ENCODE measurements at places on chromosomes 3 and 15.

GRCh38 chr3:186283651-186284348, 78.2 kb downstream of the DGKG start:
- peak; percentile 47 for DNase-seq

- peak; percentile 39 for DNase-seq
Observed at GRCh38 chr3:139533781-139534454, 5.6 kb downstream of the RBP1 start.

GRCh38 chr15:29129221-29129620, 140.4 kb downstream of the NSMCE3 start:
- no peak for DNase-seq

DNA sequence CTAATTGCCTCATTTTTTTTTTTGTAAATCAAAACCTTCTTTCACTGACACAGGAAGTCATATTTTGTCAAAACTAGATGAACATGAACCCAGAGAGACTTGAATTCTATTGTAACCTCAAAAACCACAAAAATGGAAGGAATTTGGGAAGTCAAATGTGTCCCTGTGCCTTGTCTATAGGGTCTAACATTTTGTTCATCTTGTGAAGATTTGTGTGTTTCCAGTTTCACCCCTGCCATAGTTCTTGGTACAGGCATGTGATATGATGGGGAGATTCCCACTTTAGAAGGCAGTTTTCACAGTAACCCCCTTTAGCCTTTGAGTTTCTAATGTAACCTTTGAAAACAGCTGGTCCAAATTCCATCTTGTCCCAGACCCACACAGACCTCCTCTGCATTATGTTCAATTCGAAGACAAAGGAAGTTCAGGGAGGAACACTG, 318.5 kb upstream of the ADAMTS9 start:
- peak; percentile 77 for DNase-seq

- no peak for DNase-seq
Observed at GRCh38 chr3:36874424-36874823, 70.4 kb downstream of the TRANK1 start.

DNA sequence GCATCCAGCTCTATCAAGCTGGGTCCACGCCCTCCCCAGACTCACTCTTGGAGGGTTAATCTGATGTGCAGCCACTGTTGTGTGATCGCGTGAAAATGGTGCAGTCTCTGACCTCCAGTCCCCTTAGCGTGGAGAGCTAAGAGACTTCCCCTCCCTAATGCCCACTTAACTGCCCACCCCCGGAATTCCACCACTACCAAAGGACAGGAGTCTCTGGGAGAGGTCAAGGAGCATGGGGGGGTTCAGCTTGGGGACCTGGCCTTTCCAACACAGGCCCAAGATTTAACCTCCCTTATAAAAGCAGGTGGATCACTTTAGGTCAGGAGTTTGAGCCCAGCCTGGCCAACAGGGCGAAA, 48.8 kb downstream of the CCDC12 start:
- DNase-seq = no peak

DNA sequence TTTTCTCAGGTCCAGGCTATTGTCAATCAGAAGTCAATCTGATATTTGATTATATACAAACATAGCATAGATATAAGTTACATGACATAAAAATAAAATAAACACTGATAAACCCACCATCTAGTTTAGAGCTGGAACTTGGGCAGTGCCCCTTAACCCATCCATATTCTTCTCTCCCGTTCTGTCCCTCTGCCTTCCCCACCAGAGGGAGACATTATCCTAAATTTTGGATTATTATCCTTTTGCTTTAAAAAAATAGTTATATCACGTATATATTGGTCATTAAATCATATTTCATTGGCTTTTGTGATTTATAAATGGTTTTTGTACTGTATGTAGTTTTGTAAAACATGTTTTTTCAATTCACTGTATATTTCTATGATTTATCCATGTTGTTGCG, 107.9 kb downstream of the GMPS start:
- DNase-seq = no peak

DNA sequence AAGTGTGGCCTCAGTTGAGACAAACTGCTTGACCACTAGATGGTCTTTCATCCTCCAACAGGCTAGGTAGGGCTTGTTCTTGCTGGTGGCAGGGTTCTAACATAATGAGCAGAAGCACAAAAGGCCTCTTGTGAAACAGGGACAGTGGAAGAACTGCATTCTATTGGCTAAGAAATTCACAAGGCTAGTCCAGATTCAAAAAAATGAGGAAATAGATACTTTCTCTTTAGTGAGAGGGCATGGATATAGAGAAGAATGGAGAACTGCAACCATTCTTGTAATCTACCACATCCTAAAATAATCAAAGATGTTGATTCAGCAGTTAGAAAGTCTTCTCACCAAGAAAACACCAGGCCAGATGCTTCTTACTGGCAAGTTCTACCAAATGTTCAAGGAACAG, 143.7 kb upstream of the LRIG1 start:
- no peak for DNase-seq

GRCh38 chr15:36284911-36285310, 294.5 kb upstream of the CDIN1 start:
- DNase-seq = no peak

DNA sequence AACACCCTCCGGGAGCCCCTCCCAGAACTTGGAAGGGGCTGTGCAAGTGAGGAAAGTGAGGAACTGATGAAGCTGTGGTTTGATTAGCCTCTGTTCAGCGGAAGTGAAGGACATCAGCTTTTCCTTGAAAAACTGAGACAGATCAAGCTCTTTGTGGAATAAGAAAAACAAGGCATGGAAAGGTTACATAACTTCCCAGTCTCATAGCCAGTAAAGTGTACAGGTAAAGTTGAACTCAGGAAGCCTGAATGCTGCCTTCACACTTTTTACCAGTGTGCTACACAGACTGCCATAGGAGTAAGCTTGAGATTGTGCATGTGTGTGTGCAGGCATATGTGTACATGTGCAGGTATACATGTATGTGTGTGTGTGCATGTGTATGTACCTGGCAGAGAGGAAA, 293.2 kb downstream of the FGF12 start:
- no peak for DNase-seq

DNA sequence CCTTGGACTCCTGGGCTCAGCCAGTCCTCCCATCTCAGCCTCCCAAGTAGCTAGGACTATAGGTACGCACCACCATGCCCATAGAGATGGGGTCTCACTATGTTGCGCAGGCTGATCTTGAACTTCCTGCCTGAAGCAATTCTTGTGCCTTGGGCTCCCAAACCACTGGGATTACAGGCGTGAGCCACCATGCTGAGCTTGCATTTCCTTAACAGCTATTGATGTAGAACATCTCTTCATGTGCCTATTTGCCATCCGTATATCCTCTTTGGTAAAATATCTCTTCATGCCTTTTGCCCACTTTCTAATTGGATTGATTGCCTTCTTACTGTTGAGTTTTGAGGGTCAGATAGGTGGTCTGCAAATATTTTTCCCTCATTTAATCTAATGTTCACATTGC, 208.9 kb upstream of the TLE3 start:
- no peak for DNase-seq

DNA sequence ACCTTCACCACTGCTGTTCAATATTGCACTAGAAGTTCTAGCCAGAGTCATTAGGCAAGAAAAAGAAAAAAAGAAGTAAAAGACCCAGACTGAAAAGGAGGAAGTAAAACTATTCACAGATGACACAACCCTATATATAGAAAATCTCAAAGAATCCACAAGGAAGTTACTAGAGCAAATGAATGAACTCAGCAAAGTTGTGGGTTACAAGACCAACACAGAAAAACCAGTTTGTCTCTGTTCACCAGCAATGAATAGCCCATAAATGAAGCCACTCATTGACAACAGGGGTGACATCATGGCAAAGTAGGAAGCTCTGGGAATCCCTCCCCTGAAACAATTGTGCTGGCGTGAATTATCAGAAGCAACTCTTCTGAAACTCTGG, 4.6 kb downstream of the CFAP100 start:
- no peak for DNase-seq

- no peak for DNase-seq
Observed at GRCh38 chr3:159390656-159391212, 588.9 kb downstream of the MFSD1 start.

DNA sequence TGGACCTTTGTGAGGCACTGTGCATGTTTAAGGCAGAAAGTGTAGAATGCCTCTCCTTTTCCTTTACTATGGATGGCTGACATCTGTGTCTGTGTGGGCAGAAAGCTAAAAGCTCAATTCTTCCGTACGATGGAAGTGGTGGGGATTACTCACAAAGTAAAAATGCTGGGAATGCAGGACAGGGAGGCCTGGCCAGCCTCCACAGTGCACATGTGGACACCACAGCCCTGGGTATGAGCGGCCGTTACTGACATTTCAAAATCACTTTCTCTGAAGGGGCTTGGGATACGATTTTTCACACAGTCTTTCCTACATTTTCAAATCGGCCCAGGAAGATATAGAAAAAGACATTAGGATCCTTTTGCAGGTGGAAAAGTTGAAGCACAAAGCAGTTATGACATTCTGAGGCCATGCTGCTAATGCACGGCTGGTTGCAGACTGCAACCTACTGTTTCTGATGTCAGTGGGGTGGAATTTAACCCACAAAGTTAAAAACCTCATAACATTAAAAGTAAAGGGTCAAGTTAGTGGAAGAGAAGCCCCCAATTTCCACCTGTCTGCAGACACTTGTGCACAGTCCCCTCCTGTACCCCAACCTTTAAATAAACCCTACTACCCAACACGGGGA, 27.9 kb downstream of the EHD4 start:
- DNase-seq = peak; percentile 89

- DNase-seq = no peak
Observed at GRCh38 chr3:125381314-125381713, 6.2 kb upstream of the ZNF148 start.
